ENCODE measurements at places on chromosomes 4 and X. TPM values are rescaled to one million over a fixed set of nuclear protein-coding genes. Genes with fewer than 3 reads are reported as not detected.

RS1 gene
- total RNA-seq: not detected

VEGFC gene
- 0.34 TPM for total RNA-seq

LNX1 gene
- not detected for total RNA-seq

F8A3 gene
- total RNA-seq: 25.3 TPM

CTAG2 gene
- total RNA-seq: not detected

GLRA3 gene
- total RNA-seq: not detected

TRPC3 gene
- 0.64 TPM for total RNA-seq

Measured in T-helper 2 cell treated with Interferon-gamma antibody and Interleukin-4, amounts not matched to agents 100 ng/mL and 5 ng/mL, for 36 hours (primary cell).